ENCODE measurements at places on chromosomes 3 and 15.
A peak's percentile ranks its signal among the peaks of the same experiment; 100 is the strongest.

- DNase-seq: no peak
Measured at GRCh38 chr3:24684506-24685023, 189.9 kb upstream of the THRB start.

DNA sequence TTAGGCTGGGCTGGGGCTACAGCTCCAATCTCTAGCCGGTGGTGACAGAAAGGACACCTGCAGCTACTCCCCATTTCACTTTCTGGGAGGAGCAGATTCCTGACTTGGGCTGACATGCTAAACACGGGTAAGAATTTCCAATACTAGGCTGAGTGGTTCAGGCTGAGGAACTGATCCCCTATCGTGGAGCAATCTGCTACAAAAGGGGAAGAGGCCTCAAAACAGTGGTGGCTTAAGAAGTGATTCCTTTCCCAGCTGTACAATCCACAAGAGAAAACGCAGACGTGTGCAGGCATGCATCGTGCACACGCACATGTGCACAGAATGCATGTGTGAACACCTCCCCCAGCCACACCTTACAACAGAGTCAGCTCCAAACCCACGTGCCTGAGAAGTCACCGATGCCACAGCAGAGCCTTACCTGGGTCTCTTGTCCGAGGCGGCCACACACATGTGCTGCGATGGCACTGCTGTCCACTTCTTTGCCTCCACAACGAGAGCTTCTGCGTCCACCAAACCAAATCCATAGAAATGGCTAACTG is 86.7 kb upstream of the SNRPA1 start:
- DNase-seq: no peak

DNA sequence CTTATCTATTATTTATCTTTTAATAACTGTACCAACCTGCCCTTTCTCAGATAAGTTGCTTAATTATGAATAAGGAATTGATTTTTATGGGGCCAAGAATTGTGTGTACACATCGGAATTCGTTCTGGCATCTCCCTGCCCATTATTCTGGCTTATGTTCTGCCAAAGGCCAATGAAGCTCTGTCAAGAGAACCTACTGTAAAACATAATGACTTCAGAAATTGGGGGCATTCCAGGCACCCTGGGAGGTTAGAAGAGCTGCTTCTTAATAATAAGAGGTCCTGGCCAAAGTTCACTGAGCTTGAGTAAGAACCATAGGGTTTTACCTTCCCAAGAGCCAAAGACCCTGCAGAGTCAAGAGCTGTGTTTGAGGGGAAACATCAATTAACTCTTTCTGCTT is 261.7 kb downstream of the SLC9A9 start:
- no peak for DNase-seq

DNA sequence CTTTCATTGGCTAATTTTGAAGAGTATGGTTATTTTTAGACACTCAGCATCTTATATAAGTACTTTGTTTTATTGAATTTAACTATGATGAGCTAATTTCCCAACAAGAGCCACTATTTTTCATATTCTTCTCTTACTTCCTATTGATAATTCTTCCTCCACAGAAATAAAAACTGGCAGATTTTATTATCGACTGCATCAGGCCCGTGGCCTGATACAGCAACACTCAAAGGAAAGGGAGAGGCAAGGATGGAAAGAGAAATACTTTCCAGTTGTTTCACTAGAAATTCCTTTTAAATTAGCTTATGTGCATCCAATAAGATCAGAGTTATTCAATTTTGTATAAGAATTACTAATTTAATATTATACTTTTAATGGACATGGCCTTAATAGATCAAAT is 886.3 kb downstream of the ROBO1 start:
- DNase-seq: no peak

- DNase-seq: no peak
Measured at GRCh38 chr15:51864408-51865056, 35.1 kb downstream of the TMOD3 start.

GRCh38 chr3:161905520-161906132 is 409.0 kb downstream of the OTOL1 start:
- no peak for DNase-seq

DNA sequence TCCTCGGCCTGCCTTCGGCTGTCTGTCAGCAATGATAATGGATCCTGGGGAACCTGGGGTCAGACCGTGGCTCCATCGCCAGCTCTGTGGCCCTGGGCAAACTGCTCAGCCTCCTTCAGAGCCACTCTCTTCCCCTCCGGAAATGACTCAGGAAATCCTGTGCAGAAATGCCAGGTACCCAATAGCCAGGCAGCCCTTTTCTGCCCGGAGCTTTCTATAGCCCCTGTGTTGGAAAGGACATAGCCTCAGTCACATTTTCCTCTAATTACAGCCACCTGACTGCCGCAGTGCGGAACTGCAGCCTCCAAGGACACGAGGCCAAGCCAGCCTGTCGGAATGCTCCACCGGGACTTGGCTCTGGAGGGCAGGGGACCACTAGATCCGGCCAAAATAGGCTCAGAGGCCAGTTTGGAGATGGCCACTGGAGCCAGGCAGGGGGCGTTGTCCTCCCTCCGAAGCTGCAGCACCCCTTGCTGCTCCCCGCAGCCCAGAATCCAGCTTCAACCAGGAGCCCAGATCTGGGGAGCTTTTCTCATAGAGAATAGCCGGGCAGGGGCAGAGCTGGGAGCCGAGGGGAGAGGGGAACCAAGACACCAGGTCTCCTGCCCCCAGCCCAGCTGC is 11.6 kb upstream of the ZXDC start:
- no peak for DNase-seq

DNA sequence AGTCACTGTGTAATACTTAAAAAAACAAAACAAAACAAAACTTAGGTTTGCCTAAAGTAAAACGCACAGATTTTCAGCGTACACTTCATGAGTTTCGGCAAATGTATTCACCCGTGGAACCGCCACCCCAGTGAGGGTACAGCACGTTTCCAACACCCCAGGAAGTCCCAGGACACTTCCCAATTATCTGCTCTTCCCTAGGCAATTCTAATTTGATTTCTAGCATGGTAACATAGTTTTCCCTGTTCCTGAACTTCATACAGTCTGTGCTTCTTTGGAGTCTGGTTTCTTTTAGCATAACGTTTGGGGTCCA is 497 bp upstream of the CLASP2 start:
- no peak for DNase-seq

DNA sequence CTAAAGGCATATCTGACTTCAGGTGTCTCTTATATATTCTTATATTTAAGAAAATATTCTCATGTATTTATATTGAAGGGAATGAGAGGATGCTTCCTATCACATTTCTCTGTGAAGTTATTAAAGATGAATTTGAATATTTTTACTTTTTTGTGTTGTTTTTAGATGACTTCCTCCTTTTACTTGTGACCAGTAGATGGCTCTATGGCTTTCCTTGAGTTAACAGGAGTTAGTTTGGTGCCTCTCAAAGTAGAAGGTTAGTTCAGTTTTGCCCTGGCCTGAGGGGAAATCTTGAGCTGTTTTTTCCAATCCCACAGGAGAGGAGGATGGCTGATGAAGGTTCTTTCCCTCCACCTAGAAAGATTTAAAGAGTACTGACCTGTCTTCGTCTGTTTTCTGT is 80.7 kb downstream of the SQOR start:
- DNase-seq: no peak

DNA sequence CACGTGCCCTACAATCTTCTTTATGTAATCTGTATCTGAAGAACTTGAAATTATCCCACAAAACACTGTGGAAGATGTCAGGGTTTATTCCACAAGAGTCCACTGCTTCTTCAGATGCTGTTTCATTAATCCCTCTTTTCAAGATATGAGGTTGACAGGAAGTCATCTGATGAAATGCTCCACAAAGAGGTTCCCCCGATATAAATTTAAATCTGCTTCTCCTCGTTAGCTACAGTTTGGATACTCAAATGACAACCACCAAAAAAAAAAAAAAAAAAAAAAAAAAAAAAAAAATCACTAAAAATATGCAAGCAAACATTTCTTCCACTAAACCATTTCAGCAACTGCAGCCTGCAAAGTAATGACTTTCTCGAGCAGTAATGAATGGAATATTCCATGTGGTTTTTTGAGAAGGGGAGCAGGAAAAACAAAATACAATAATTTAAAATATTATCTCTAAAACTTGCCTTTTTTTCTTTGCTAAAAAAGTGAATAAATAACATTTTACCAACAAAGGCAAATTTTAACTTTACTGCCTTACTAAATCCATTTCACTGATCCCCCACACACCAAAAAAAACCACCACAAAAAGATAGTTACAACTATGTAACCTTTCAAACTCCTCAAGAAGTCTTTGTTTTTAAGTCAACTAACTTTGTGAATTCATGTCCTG is 37.8 kb downstream of the DLG1 start:
- DNase-seq: no peak

GRCh38 chr15:73560501-73561117 is 72.6 kb downstream of the NPTN start:
- DNase-seq: peak; percentile 86

DNA sequence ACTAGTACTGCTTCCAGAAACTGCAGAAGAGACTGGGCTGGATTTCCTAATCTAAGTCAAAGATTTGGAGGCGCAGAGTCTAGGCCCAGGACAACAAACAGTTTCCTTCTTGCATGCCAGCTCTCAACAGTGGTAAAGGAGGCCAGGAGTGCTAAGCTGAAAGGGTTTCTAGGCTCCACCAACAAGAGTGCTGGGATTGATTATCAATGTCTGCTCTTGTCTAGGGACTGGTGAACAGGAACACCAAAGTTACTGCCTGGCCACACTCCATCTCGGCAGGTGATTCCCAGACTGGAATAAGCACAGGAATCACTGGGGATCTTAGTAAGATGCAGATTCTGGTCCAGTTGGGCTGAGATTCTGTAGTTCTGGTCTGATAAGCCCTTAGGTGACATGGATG is 22.8 kb upstream of the FGD5 start:
- DNase-seq: no peak

- DNase-seq: no peak
Measured at GRCh38 chr3:122582390-122582789, 4.9 kb downstream of the PARP15 start.

DNA sequence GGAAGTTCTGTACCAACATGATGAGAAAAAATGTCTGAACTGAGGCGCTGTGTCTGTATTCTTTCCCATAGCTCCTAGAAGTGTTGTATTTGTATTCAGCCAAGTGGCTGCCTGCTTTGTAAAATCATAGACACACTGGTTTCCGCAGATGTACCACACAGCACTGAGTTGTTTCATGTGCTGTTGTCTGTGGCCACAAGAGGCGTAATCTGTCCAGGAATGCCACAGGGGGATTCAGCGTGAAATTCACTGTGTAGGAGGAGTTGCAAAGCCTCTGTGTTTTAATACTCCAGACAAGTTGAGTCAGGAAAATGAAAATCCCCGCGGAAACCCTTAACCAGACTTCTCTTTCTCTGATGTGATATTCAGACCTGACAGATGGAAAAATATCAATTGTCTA is 462.2 kb downstream of the NSUN3 start:
- DNase-seq: peak; percentile 6

DNA sequence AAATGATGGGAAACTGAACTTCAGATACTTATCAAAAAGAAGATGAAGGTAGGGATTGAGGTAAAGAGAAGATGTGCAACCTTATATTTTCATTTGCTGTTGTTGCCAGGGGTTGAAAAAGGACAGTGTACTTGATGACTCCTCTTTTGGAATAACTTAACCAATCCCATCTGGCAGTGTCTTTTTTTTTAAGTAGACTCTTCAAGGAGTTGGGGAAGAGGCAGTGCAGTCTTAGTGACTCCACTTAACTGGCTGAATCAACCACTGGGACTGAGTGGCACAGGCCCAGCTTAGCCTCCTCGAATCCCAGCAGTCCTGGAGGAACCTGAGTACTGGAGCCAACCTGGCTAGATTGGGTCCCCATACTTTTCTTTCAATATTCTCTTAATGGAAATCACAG is 27.3 kb upstream of the FILIP1L start:
- no peak for DNase-seq

DNA sequence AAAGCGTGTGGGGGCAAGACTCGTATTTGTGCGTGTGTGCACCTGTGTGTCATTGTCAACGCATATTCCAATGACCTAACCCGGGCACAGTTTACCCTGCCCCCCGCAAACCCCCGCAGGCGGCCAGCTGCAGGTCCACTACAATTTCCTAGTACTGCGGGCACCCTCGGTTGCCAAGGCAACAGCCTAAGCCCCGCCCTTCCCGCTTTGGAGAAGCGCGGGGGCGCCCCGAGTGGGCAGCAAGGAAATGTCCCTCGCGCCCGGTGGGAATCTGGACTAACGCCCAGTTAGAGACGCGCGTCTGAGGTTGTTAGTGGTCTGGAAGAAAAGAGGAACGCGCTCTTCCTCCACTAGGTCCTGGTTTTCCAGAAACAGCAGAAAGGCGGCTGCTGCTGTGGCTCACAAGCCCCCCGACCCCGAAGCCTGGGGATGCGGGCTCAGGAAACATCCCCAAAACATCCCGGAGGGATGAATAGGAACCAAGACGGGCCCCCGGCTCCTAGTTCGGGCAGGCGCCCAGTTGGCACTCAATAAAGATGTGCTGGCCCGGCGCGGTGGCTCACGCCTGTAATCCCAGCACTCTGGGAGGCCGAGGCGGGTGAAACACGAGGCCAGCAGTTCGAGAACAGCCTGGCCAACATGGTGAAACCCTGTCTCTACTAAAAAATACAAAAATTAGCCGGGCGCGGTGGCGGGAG is 1.1 kb downstream of the ABHD14A start:
- peak; percentile 86 for DNase-seq
